Thoracic aorta (tissue), 2 donors: ENCODE measurements at places on chromosomes 4 and X. TPM values are rescaled to one million over a fixed set of nuclear protein-coding genes. Genes with fewer than 3 reads are reported as not detected.

CLIC2 gene
- total RNA-seq, result 18.7 TPM

- no peaks in the 10 kb centered on the region for H3K4me1 ChIP-seq
- no peak overlapping the region for H3K27ac ChIP-seq
- H3K4me3 ChIP-seq, result no peak overlapping the region
- no peaks in the 10 kb centered on the region for H3K27me3 ChIP-seq
Measured at GRCh38 chr4:74531963-74532794, 87.2 kb downstream of the AREG start.

DNA sequence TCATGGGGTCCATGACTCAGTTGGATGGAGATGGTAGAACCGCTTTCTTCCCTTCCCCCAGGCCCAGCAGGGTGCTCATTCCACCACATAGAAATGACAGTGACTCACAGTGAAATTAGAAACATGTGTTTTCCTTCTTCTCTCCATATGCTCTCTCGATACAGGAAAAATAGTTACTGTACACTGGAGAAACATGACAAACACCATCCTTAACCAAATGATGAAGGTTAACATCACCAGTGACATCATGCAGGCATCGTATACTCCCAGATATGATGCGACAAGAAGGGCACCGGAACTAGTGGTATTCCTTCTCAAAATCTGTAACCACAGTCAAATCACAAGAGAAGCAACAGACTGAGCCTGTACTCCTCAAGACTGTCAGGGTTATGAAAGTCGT is 11.7 kb upstream of the RAB40A start:
- no peak for DNase-seq
- no peaks in the 10 kb centered on the region for H3K27me3 ChIP-seq
- H3K27ac ChIP-seq, result no peak overlapping the region
- no peak overlapping the region for H3K4me3 ChIP-seq
- peaks cover 24% of the 10 kb centered on the region for H3K4me1 ChIP-seq

ODAM gene
- total RNA-seq, result not detected

DNA sequence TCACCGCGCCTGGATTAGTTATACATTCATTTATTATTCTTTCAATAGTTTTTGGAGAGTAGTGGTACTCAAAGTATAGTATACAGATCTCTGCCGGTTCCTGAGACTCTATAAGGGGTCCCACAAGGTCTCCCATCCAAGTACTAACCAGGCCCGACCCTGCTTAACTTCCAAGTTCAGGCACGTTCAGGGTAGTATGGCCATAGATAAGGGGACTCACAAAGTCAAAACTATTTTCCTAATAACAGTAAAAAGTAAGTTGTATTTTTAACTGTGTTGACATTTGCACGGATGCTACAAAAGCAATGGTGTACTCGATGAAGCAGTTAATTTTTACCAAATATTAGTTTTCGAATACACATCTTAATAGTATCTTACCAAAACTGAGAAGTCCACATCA is 84.4 kb upstream of the STK26 start:
- H3K36me3 ChIP-seq, result no peaks in the 10 kb centered on the region
- no peaks in the 10 kb centered on the region for H3K27me3 ChIP-seq
- H3K27ac ChIP-seq, result no peak overlapping the region
- H3K4me3 ChIP-seq, result no peak overlapping the region
- no peak for DNase-seq
- no peaks in the 10 kb centered on the region for H3K4me1 ChIP-seq
